Renal pelvis (tissue), 12 donors: ENCODE measurements at places on chromosomes 12 and 14.

GRCh38 chr12:112179341-112179740 is 54.0 kb downstream of the TRAFD1 start:
- DNase-seq, result no peak

GRCh38 chr14:100476012-100476822 is 111.0 kb downstream of the BEGAIN start:
- DNase-seq, result no peak

- no peak for DNase-seq
These were observed 83.5 kb downstream of the PAPOLA start for GRCh38 chr14:96585672-96586013.

- DNase-seq, result no peak
These were observed 101.8 kb downstream of the SCARB1 start for GRCh38 chr12:124761871-124762270.
